ENCODE measurements at places on chromosomes 7 and 10.

GRCh38 chr7:105656922-105657521 is 75.7 kb upstream of the EFCAB10 start:
- DNase-seq = no peak

DNA sequence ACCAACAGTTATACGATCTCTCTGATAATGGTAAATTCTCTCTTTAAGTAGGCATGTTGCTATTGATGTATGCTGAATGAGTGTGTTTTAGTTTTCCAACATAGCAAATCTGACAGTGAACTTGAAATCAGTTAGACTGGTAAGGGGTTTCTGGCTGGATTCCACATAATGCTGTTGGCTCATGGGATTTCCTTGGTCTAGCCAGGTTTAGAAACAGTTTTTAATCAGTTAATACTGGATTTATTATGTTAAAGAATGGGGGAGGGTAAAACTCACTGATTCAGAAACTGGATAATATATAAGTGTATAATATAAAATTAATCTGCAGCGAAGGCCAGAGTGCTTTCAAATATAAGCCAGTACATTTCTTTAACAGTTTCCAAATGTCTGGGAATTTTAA is 55.6 kb downstream of the PCDH15 start:
- DNase-seq = no peak

DNA sequence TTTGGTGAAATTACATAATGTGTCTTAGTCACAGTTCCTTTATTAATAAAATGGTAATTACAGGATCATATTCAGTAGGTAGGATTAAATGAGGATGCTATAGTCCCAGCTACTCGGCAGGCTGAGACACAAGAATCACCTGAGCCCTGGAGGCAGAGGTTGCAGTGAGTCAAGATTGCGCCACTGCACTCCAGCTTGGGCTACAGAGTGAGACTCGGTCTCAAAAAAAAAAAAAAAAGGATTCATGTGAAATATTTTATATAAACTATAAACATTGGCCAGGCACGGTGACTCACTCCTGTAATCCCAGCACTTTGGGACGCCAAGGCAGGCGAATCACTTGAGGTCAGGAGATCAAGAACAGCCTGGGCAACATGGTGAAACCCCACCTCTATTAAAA is 197.9 kb downstream of the IMMP2L start:
- no peak for DNase-seq

- no peak for DNase-seq
These were observed 6.7 kb downstream of the SKIDA1 start for GRCh38 chr10:21518641-21519396.

DNA sequence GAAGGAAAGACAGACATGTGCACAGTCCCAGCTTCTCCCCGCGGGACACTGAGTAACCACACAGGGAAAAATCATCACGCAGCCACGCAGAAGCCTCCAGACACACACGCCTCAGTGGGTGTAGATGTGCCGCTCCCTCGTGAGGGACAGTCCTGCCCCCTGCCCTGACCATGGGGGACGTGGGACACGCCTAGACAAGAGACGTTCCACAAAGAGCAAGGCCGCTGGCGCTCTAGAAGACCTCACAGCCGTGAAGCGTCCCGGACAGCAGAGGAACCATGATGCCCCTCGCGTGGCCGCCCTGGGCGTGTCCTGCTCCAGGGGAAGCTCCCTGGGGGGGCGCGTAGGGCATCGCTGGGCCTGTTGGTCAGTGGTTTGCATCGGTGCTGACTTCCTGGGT is 210.8 kb downstream of the DNAJB6 start:
- DNase-seq = no peak

DNA sequence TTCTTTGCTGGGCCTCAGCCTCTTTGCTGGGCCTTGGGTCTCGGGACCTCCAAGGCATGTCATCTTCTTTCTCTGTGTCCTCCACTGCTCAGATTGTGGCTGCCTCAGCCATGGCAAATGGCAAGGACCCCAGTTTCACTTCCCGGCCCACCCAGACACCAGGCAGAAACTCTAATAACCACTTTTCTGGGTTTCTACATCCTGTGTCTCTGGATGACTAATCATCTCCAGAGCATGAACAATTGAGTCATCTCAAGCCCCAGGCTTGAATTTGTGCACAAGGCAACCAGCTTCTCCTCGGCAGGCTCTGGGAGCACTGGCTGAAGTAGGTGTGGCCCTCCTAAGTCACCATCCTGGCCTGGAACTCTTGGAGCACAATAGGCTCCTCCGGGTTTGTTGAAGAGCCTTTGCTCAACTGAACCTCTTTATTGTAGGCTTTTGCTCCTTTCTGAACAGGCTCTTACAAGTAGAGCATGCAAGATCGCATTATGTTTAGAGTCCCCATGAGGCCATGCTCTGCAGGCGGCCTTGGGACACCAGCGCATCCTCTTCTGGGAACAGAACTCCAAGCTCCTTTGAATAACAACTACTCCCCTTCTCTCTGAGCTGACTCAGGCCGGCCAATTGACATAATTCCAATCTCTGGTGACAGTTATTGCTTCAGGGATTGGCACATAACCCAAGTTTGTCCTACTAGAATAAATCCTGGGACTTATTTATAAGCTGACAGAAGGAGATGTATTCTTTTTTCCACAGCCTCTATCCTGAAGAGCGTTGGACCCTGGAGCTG is 218.1 kb downstream of the WDR11 start:
- peak; percentile 32 for DNase-seq

GRCh38 chr10:121183236-121183635 is 332.1 kb downstream of the WDR11 start:
- DNase-seq = no peak

GRCh38 chr10:110279407-110279986 is 25.2 kb downstream of the SMNDC1 start:
- DNase-seq = peak; percentile 47

DNA sequence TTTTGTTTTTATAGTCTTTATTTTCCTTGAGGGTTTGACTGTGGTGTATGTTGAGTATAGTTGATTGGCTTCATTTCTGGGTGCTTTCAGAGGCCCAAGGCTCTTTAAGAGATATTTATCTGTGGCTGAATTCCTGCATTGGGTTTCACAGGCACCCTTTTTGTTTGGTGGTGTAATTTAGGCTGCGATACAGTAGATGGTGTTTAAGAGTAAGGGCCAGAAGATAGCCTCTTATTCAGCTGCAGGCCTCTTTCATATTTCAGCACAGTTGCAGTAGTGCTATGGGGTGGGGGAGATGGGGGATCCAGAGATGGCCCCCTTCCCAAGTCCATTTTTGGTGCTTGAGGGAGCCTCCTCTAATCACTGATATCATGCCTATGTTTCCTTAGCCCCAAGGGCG is 69.7 kb downstream of the MGAM2 start:
- DNase-seq = no peak

- DNase-seq = no peak
These were observed 29.6 kb downstream of the FGFBP3 start for GRCh38 chr10:91879515-91880170.

DNA sequence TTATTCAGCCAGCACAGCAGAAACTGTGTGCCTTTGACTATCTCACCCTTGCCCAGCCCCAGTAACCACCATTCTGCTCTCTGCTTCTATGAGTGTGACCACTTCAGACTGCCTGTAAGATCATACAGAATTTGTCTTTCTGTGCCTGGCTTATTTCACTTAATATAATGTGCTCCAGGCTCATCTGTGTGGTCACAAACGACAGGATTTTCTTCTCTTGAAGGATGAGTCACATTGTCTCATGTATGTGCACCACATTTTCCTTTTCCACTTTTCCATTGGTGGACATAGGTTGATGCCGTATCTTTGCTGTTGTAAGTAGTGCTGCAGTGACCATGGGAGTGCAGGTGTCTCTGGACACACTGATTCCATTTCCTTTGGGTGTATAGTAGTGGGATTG is 122.5 kb upstream of the LANCL2 start:
- DNase-seq = no peak

DNA sequence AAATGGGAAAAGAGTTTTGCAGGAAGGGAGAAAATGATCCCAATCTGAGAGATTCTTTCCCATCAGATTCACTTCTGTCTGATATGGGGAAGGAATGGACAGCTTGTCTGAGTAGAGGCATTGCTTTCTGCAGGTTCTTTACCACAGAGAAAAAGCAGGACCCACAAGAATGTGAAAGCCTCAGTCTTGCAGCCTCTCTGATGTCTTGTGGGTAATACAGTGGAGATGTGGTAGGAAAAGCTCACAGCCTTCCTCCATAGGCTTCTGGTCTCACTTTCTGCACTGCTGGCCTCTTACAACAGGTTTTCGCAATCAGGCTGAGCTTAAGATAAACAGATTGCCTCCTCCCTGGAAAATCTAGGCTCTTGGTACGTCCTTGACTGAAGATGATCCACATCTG is 551 bp downstream of the IFIT1 start:
- peak; percentile 63 for DNase-seq

DNA sequence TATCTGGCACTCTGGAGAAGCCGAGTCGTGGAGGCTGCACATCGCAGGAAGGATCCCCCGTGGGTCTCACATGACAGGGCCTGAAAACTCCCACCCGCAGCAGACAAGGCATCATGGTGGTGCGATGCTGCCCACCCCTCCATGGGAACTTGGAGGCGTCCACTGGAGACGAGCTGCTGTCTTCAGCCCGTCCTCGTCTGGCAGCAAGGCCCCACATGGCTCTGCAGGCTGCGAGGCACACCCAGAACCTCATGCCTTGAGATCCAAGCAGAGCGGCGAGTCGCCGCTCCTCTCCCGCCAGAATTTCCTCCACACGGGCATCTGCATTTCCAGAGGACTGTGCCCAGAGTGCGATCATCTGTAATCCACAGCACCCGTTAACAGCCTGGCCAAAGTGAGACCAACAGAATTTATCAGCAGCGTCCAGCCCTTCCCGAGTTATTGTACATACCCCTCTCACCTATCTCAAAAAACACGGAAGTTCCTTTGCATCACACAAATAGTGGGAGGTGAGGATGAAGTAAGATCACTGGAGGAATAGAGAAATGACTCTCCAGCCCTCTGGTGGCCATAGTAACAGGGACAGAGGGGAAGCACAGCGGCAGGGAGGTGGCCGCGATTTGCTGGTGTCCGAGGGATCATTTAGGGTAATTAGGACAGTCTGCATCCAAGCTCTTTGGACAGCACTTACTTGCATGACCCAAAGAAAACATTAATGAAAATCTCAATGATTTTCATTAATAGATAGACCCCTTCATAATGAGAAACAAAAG is 292.4 kb downstream of the USP6NL start:
- no peak for DNase-seq

DNA sequence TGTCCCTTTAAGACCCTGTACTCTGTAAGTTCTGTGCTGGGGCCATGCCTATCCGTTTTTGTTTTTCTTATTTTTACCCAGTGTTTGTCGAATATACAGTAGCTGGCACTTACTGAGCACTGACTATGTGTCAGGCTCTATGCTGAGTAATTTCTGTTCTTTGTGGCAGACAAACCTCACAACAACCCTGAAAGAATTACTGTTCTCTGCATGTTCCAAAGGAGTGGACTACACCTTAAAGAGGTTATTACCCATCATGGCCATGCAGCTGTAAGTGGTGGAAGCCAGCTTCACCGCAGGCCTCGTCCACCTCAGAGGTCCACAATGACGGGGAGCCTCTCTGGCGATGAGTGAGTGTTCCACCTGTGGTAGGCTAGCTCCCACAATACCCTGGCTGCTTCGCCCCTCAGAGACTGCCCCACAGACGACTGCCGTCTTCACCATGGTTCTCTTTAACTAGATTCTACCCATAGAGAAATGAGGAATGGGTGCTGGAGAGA is 30.1 kb upstream of the RBM20 start:
- DNase-seq = no peak

DNA sequence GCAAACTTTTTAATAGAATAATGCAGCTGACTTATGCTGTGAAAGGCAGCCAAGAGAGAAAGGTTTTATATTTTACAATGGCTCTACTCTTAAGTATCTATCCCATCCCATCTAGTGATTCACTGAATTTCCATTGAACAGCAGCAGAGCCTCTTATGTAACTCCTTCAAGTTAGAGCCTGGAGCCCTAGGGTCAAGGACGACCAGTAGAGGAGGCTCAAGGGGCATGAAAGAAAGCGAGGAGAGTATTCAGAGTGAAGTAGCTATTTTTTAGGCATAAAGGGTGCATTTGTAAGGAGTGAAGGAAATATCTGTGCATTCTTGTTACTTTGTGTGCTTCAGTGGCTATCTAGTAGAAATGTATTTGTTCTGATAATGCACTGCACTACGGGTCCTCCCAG is 180.2 kb upstream of the TPK1 start:
- peak; percentile 4 for DNase-seq

GRCh38 chr10:91239789-91240188 is 19.3 kb downstream of the PCGF5 start:
- DNase-seq = no peak

GRCh38 chr10:60031664-60032063 is 125.3 kb upstream of the CCDC6 start:
- DNase-seq = no peak

DNA sequence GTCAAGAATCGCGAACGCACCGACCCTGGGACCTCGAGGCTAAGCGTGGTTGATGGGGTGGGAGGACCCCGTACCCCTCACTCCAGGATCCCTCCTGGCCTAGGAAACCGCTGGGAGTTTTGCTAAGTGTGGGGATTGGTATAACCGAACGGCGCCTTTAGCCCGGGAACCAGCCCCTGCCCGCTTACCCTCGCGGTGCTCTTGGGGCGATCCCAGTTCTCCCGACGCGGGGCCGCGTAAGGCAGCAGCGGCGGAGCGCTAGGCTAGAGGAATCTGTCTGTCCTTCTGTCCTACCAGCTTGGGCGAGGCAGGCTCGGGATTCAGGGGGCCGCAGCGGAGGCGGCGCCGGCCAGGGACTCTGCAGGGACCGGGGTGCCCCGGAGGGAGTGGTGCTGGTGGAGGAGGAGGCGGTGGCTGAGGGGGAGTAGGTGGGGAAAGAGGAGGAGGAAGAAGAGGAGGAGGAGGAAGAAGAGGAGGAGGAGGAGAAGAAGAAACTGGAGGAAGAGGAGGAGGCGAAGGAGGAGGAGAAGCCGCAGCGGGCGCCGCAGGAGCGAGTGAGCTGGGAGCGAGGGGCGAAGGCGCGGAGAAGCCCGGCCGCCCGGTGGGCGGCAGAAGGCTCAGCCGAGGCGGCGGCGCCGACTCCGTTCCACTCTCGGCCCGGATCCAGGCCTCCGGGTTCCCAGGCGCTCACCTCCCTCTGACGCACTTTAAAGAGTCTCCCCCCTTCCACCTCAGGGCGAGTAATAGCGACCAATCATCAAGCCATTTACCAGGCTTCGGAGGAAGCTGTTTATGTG is 439 bp upstream of the EMX2 start:
- peak; percentile 92 for DNase-seq

DNA sequence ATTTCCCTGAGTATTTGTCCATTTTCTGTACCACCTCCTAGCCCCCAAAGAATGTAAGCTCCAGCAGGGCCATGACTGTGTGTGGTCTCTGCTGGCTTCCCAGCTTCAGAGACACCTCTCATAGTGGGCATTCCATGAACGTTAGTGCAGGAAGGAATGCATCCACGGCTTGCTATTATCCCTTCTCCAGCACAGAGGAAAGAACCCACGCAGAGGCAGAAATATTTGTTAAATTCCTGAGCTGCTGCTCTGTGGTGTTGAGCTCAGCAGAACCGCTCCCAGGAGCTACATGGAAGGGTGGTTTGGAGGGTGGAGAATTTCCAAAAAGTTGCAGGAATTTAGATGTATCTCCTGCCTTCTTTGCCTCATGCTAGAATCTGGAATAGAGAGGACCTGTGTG is 275.2 kb downstream of the POU6F2 start:
- DNase-seq = no peak
